Omental fat pad (tissue), 4 donors: ENCODE measurements at places on chromosomes 1 and 21. TPM values are rescaled to one million over a fixed set of nuclear protein-coding genes. Genes with fewer than 3 reads are reported as not detected.

The MYBPH gene
- not detected for total RNA-seq

The IFNAR2 gene
- total RNA-seq = 31.5 TPM

The LCE1A gene
- total RNA-seq = not detected

The INAVA gene
- 0.12 TPM for total RNA-seq

The CDA gene
- 2.1 TPM for total RNA-seq

The NCAM2 gene
- total RNA-seq = 0.31 TPM

The LHX8 gene
- total RNA-seq = not detected

The ALG14 gene
- total RNA-seq = 0.79 TPM

The RCSD1 gene
- total RNA-seq = 37.5 TPM

The VSIG8 gene
- not detected for total RNA-seq

The WNT4 gene
- not detected for total RNA-seq

The CFAP57 gene
- total RNA-seq = not detected

The RAB3GAP2 gene
- total RNA-seq = 37.0 TPM
